ENCODE measurements at places on chromosomes 7 and 10.

GRCh38 chr7:112407261-112407660, 43.0 kb upstream of the IFRD1 start:
- no peak for DNase-seq

GRCh38 chr7:42869131-42870020, 42.5 kb downstream of the C7orf25 start:
- DNase-seq = no peak

- no peak for DNase-seq
Observed at GRCh38 chr7:158263110-158263963, 324.3 kb downstream of the PTPRN2 start.

GRCh38 chr10:103284170-103284569, 7.2 kb downstream of the INA start:
- DNase-seq = no peak

- no peak for DNase-seq
Observed at GRCh38 chr10:3006607-3007006, 60.7 kb upstream of the PFKP start.

GRCh38 chr7:155371884-155372781, 74.5 kb downstream of the INSIG1 start:
- DNase-seq = no peak

- DNase-seq = no peak
Observed at GRCh38 chr10:26697922-26698608, 564 bp downstream of the PDSS1 start.

DNA sequence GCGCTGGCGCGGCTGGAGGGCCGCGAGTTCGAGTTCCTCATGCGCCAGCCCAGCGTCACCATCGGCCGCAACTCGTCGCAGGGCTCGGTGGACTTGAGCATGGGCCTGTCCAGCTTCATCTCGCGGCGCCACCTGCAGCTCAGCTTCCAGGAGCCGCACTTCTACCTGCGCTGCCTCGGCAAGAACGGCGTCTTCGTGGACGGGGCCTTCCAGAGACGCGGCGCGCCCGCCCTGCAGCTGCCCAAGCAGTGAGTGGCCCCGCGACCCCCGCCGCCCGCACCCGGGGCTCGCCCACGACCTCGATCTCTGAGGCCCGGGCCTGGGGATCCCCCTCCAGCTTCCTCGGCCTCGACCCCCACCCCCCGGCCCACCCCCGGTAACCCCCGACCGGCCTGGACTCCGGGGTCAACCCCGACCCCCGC, 537 bp downstream of the FOXK1 start:
- DNase-seq = no peak

- no peak for DNase-seq
Observed at GRCh38 chr10:78277314-78278057, 243.8 kb downstream of the RPS24 start.

DNA sequence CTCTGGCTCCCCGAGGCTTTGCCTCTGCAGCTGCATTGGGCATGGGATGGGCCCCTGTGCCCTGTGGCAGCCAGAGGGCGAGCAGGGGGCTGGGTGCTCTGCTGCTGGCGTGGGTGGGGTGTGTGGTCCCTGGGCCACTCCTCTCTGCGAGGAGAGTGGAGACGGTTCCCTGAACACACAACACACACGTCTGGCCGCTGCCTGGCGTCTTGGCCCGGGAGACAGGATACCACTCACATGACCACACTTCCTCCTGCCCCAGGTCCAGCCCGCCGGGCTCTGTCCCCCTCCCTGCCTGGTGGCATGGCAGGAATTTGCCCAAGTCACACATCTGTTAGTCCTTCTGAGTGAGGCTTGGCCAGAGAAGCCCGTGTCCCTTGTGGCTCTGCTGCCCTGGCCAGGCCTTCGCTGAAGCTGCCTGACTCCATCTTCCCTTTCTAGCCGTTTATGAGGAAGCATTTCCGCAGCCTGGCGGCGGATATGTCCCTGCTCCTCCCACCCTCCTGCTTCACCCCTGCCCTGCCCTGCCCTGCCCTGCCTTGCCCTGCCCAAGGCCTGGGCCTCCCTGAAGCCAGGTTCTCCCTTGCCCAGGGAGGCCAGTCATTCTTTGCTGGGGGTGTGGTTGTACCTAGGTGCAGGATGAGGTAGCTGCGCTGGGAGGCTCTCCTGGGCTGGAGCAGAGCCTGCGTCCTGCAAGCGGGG, 3.0 kb downstream of the BRI3 start:
- DNase-seq = no peak

DNA sequence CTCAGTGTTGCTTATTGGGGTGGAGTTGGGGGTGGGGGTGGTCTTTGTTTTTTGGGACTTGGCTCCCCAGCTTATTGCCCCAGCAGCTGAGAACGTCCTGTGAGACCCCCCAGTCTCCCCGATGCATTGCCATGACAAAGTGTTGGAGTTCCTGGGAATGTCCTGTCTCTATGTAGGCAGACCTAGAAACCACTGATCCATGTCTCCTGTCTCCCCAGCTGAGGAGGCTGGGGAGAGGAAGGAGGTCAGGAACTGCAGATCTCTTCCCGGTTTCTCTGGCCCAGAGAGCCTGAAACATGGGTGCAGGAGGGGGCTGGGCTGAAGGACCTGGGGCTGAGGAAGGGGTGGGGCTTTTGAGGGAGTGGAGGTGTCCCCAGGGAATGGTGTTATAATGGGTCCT, 80.2 kb upstream of the GTF2IRD1 start:
- DNase-seq = no peak

GRCh38 chr7:137545059-137545716, 201.7 kb upstream of the PTN start:
- DNase-seq = no peak

GRCh38 chr10:12543589-12543988, 194.2 kb downstream of the CAMK1D start:
- no peak for DNase-seq

- no peak for DNase-seq
Observed at GRCh38 chr10:92264249-92264648, 26.6 kb downstream of the CPEB3 start.

DNA sequence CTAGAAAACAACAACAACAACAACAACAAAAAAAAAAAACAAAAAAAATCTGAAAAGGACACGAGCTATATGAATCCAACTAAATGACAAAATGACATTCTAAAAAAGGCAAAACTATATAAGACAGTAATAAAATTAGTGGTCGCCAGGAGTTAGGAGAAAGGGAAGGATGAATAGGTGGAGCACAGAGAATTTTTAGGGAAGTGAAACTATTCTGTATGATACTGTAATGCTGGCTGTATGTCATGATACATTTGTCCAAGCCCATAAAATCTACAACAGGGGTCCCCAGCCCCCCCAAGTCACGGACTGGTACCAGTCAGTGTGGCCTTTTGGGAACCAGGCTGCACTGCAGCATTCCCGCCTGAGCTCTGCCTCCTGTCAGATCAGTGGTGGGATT, 2.8 kb upstream of the PUS7 start:
- no peak for DNase-seq

GRCh38 chr10:124533266-124533665, 71.6 kb downstream of the LHPP start:
- no peak for DNase-seq

DNA sequence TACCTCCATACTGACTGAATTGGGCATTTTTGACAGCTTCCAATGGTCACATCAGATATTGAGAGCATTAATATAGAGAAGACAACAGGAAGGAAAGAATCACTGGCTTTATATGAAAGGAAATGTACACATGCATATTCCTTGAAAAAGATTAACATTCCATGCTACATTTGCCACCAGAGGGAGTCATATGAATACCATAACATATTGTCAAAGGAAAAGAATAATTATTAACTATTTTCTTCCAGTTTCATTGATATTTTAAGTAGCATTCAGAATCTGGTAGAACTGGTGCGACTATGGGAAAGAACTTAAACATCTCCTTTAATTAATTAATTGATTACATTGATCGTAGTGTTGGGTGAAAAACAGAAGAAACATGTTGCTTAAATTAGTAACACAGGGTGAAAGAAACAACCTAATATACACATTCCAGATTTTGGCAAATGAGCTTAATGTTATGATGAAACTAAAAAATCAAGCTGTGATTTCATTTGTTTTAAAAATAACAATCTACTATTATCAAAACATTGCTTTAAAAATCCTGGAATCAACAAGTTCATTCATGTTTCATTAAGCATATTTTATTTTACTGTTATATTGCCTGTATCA, 71.5 kb downstream of the GPR85 start:
- DNase-seq = no peak

DNA sequence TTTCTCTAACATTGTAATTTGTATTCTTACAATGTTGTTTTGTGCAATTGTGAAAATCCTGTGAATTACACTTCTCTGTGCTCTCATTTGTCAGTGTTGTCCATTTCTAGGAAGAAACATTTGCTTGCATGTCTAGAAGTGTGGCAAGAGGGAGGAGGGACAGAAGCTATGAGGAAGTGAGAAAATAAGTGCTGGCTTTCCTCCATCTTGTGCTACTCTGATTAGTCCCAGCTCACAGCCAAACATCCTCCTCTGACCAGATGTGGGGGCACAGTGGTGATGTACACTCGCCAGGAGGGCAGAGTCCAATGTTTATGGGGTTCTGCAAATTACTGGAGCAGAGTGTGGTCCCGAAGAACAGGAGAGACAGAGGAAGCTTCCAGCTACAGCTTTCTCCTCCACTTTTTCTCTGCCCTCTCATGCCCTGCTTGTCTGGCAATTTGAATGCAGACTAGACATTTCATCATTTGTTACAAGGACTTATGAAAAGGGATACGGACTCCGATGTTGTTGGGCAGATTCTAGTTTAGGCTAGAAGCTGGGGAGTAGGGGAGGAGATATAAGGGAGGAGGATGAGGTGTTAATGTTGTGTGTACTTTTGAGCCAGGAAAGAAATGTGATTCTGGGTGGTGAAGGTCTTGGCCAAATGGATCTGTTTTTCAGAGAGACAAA, 131.0 kb upstream of the C1GALT1 start:
- no peak for DNase-seq

DNA sequence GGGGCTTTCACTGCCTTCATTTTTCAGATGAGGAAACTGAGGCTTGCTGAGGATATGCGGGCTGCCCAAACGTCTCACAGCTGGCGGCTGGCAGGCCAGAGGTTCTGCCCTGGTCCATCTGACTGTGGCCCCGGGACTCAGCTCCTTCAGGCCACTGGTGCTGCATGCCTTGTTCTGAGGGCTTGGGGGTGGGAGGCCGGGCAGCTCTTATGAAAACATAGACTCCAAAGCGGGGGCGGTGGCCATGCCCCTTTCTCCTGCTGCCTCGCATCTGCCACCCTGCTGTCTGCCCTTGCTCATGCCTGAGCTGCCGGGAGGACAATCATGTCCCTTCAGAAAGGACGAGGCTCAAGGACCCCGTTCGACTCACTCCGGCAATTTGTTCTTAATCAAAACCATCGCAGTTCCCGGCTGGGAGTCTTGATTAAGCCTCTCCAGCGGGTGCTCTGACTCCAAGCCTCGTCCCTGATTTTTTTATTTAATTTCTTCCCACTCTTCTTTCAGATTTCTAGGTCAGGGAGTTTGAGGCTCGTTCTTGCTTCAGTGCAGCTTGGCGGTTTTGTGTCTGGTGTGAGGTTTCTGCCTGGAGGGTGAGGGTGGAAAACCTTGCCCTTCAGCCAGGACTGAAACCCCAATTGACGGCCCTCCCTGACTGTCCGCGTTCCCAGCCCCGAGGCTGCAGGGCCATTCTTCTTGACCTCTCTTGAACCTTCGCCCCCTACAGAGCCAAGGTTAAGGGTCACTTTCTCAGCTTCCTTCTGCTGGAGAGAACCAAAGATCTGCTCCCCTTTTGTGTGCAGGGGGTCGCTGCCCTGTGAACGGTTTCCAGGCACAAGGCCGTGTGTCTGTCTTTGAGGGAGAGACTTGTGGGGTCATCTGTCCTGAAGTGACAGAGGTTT, 120.8 kb downstream of the DNAJB6 start:
- DNase-seq = no peak

- DNase-seq = no peak
Observed at GRCh38 chr10:51629934-51630639, 69.3 kb downstream of the CSTF2T start.

GRCh38 chr7:80954191-80954590, 35.3 kb upstream of the SEMA3C start:
- no peak for DNase-seq

DNA sequence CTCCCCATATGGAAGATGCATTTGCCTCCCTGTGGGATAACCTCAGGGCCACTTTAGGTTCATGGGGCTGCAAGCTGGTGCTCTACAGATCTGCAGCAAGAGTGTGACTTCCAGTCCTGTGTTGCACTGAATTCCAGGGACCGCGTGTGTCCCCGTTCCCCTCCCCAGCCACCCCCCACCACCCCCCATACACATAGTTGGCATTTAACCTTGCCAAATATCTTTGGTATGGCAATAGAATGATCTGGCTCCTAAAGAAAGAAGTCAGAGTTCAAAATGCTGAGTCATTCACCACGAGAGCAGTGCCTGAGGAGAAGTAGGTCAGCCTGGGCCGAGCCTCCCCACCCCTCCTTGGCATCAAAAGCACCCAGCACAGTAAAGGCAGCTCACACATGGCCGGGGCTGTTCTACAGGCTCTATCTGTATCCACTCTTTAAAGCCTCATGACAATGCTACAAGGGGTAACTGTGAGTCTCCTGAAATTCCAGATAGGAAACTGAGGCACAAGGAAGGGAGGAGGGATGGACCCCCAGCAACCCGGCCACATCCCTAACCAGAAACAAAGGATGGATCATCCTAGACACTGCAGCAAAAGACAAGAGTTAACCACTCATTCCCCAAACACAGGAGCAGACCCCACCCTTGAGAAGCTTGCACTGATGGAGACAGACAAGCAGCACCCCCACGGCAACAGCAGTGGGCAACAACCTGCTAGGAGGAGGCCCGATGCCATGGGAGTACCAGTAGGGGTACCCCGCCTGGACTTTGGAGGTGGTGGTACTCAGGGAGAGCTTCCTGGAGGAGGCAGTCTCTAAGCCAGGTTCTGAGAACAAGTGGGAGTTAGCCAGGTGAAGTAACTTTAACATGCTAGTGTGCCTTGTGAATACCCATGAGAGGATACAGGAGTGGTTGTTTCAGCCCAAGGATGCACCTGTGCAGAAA, 70.3 kb upstream of the NANOS1 start:
- DNase-seq = no peak

- no peak for DNase-seq
Observed at GRCh38 chr10:78641693-78642092, 427.1 kb upstream of the ZMIZ1 start.

Data from stimulated activated CD4-positive, alpha-beta T cell treated with anti-CD3 and anti-CD28 coated beads, Interleukin-15, amount 100 ng/mL, for 1 hour (primary cell).